ENCODE measurements at places on chromosomes 1 and 21.

DNA sequence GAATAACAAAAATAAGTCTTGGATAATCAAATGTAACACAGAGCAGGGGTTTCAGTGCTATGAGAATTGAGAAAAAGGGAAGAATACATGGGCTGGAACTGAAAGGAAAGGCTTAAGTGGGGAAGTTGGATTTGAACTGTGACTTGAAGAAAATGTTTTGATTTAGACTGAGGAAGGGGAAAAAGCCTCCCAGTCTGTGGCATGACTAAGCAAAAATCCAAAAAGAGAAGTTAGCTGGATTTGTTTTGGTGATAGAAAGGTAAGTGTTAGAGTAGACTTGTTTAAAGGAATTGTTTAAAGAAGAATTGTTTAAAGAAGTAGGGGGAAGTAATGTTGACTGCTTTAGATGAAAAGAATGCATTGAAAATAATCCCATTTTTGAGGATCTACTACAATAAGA, 46.0 kb downstream of the KCNK2 start:
- no peak for DNase-seq

DNA sequence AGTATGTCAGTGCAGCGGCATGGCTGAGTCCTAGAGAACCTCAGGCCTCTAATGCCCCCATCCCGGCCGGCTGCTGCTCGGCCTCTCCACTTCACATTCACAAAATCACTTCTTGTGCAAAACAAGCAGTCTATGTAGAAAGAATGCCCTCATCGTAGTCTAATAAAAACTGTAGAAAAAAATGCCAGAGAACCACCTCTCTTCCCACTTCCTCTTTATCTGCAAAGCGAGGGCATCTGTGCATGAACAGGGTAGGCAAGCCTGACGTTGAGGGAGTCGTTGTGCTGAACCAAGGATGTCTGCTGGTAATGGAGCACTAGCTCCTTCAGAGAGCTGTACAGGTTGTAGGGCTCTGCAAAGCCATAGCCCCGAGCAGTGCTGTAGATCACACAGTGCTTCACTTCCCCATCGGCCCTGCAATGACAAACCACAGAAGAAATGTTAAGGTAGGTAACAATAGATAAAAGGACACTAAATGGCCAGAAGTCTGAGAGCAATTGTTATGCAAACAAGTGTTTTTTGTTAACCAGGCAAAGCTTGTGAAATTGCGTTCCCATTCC, 88.9 kb downstream of the PIK3R3 start:
- DNase-seq, result no peak

GRCh38 chr1:31748365-31748764, 15.8 kb downstream of the ADGRB2 start:
- DNase-seq, result no peak

- DNase-seq, result no peak
These were observed 360.7 kb downstream of the MRPL39 start for GRCh38 chr21:25246546-25246945.

DNA sequence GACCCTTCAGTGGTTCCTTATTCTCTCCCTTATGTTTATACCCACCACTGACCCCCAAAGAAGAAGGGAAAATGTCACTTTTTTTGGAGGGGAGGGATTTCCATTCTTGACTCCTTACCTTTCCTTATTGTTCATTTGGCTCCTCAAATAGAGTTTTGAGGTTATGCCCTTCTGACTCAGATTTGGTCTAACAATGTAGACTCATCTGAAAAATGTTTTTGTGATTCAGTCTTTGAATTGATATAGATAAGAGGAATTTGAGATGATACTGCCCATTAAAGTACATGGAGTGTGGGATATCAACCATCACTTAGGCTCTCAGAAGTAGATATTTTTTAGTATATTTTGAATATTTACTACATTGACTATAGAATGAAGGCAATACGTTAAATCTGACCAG, 16.1 kb downstream of the USP1 start:
- no peak for DNase-seq

DNA sequence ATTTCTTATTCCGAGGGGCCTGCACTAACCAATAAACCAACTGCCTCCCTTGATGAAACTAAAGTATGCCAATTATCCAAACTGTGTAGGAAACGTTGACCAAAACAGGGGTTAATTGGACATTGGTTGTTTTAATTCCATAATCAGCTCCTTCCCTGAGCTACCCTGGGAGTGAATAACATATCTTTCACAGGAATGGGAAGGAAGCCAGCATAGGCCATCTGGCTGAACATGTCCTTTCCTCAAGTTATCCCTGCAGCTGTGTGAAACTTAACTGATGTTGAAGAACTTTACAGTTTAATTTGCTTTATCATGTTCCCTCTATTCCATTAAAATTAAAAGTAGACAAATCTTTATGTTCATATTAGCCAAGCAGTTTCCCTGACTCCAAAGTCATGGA, 75.4 kb downstream of the NRIP1 start:
- DNase-seq, result no peak

GRCh38 chr1:230453377-230453776, 27.2 kb upstream of the PGBD5 start:
- no peak for DNase-seq

GRCh38 chr1:201636097-201636496, 97.2 kb downstream of the NAV1 start:
- DNase-seq, result no peak

GRCh38 chr1:66494482-66494881, 39.5 kb upstream of the SGIP1 start:
- no peak for DNase-seq

DNA sequence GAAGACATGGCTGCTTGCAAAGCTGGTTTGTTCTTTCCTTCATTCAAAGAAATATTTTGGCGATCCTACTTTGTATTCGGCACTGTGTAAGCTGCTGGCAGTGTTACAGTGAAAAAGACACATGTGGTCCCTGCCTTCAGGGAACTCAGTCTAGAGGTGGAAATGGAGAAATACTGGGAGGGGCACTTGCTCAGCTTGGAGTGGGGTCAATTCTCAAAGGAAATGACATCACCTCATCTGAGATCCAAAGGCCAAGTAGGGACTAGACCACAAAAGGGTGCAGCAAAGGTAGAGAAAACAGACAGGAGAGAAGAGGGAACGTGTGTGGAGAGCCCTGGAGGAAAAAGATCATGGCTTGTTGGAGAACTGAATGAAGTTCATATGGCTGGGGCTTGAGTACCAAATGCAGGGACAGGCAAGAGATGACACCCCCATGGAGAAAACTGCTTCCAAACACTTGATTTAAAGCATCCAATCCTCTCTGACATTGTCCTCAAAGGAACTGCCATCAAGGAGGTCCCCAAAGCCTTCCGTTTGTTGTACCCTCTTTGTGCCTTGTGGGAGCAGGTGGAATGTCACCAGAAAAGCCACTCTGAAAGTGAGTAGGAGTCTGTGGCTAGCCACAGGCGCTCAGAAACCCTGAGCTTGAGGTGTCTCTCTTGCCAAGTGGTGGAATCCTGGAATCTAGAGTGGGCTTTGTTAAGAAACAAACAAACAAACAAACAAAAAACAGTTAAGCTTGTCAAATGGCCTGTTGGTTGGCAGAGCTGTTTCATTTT, 48.3 kb upstream of the TDRD10 start:
- no peak for DNase-seq

DNA sequence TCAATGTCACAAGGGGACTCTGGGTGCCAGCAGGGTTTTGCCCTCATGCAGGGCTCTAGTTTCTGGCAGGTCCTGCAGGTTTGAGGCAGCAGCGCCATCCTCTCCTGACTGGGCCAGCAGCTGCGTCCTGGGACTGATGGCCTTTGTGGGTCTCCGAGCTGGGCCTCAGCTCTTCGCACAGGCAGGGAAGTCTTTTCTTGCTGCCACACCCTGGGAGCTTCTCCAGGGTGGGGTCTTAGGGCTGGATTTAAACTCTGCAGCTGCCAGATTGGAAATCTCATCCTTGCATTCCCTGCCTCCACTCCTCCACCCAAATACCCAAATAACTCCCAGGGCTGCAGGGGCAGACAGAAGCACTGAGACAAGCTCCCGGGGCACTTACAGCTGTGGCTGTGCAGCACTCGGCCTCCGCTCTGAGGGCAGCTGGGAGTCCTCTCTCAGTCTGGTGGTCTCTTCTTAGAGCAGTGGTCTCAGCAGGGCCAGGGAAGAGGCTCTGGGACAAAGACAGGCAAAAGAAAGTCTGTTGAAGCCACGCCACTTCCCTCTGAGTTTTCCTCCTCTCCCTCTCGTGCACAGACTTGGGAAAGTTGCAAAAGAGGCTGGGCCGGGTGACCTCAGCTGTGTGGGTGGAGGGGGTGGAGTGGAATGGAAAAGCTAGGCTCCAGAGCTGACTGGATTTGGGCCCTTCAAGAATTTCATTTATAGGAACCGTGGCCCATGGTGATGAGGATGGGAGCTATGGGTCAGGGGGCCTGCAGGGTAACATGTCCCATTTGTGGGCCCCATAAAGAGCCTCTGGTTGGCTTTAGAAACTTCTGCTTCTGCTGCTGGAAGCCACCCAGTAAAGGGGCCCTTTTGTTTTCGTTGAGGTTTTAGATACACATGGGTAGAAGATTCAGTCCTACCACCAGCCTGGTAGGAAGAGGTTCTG, at the start of gene RAB7B:
RAB7B (minus strand) TSS at position 525 of the 931 bp plus-strand sequence. CDS start 9,260 bp downstream, outside the sequence.
- DNase-seq, result no peak

DNA sequence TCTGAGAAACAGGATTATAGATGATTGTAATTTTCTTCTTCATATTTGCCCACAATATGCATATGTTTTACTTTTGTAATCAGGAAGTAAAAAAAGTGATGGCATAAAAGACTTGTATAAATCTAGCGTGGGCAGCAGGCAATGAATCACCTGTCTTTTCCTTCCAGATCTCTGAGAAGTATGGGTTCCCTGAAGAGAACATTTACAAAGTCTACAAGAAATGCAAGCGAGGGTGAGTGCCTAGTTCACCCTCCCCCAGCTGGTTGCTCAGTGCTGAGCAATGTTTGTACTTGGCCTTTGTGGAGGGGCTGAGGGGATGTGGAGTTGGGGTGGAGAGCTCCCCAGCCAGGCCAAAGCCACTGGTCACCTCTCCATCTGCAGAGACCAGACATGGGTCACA, 30.7 kb downstream of the GRHL3 start:
- DNase-seq, result no peak

- DNase-seq, result no peak
These were observed 15.5 kb downstream of the LMOD1 start for GRCh38 chr1:201930803-201931202.

GRCh38 chr1:66704177-66704875, 47.9 kb upstream of the DYNLT5 start:
- no peak for DNase-seq

GRCh38 chr1:201955729-201956143, 433 bp downstream of the TIMM17A start:
- no peak for DNase-seq

- no peak for DNase-seq
These were observed 16.8 kb upstream of the ETV3 start for GRCh38 chr1:157154940-157155514.

DNA sequence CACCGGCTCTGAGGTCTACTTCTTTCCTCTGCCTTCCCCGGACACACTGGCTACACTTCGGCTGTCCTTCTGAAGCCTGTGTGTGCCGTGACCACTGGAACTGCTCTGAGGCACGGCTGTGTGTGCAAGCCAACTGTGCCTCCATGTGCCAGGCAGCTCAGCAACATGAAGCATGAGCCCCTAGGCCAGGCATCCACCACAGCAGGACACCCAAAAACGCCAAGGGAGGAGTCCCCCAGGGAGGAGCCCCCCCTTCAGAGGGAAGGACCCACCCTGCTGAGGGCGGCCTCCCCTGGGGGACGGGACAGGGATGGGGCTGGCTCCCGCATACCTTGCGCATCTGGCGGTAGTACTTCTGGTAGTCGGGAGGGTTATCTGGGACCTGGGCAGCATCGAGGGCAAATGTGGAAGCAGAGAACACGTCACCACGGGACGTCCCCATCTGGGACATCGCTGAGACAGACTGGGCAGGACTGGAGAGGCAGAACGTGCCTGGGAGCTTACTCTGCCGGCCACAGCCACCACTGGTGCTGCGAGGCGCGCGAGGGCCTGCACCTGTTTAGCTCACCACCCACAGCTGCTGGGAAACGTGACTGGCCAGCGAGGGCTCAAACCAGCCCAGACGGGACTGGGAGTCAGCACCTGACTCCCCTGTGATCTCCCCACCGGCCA, 20.5 kb downstream of the LSS start:
- DNase-seq, result no peak

DNA sequence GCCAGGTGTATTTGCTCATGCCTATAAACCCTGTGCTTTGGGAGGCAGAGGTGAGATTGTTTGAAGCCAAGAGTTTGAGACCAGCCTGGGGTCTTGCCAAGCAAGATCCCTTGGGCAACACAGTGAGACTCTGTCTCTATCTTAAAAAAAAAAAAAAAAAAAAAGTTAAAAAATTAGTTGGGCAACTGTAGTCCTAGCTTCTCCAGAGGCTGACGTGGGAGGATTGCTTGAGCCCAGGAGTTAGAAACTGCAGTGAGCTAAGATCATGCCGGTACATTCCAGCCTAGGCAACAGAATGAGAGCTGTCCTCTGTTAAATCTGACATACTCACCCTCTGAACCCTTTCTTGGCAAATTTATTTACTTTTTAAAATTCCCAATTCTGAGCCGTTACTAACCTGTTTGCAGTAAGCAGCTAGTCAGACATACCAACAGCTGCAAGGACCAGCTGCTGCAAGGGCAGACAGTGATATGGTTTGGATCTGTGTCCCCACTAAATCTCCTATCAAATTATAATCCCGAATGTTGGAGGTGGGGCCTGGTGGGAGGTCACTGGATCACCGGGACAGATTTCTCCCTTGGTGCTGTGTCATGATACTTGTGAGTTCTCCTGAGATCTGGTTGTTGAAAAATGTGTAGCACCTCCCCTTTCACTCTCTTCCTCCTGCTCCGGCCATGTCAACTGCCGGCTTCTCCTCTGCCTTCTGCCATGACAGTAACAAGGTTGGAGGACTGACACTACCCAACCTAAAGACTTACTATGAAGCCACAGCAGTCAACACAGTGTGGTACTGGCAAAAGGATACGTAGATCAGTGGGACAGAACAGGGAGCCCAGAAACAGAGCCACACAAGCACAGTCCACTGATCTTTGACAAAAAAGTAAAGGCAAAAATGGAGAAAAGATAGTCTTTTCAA, 10.6 kb downstream of the PARP1 start:
- no peak for DNase-seq

DNA sequence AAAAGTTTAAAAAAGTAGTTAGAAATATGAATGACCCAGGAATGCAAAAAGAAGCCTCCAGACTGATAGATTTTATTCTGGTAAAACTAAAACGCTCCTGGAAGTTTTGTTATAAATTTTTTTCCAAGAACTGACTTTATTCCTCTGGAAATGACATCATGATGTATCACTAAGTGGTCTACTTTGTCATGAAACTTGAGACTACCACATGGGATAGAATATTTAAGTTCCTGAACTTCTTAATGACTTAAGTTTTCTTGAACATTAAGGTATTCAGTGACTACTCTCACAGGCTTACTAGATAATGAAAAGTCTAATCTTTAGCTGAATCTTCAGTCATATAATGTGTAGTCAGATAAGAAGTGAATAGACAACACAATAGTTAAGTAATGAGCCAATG, 842.2 kb downstream of the USP25 start:
- no peak for DNase-seq

- no peak for DNase-seq
These were observed 15.3 kb downstream of the NOC2L start for GRCh38 chr1:943545-944340.
